AG04450 (cell line): ENCODE measurements at places on chromosomes 6 and 20. TPM values are rescaled to one million over a fixed set of nuclear protein-coding genes. Genes with fewer than 3 reads are reported as not detected.

The BACH2 gene
- 2.2 and 2.3 TPM in 2 replicates for polyA plus RNA-seq

The ACTL10 gene
- 0.31 and 0.41 TPM in 2 replicates for polyA plus RNA-seq

The TFAP2C gene
- 0.07 TPM in 1 of 2 replicates, not detected in the other for polyA plus RNA-seq

The SNX21 gene
- polyA plus RNA-seq: 9.2 and 11.5 TPM in 2 replicates

The TRIM10 gene
- polyA plus RNA-seq: not detected in 2 replicates

The COL9A3 gene
- 0.69 and 0.98 TPM in 2 replicates for polyA plus RNA-seq

The TRAPPC3L gene
- 0.19 TPM in 1 of 2 replicates, not detected in the other for polyA plus RNA-seq

The SPATA25 gene
- 0.43 and 0.50 TPM in 2 replicates for polyA plus RNA-seq

The PREX1 gene
- 0.50 and 0.69 TPM in 2 replicates for polyA plus RNA-seq

The PHACTR3 gene
- not detected in 2 replicates for polyA plus RNA-seq

The SAYSD1 gene
- polyA plus RNA-seq: 10.2 and 12.8 TPM in 2 replicates

The TAGAP gene
- polyA plus RNA-seq: not detected in 2 replicates

The KHDRBS2 gene
- polyA plus RNA-seq: not detected in 2 replicates

The ADAM33 gene
- polyA plus RNA-seq: 16.3 and 18.3 TPM in 2 replicates

The NRN1 gene
- polyA plus RNA-seq: not detected in 2 replicates

The F13A1 gene
- not detected in 2 replicates for polyA plus RNA-seq
